ENCODE measurements at places on chromosomes 1 and 21.

DNA sequence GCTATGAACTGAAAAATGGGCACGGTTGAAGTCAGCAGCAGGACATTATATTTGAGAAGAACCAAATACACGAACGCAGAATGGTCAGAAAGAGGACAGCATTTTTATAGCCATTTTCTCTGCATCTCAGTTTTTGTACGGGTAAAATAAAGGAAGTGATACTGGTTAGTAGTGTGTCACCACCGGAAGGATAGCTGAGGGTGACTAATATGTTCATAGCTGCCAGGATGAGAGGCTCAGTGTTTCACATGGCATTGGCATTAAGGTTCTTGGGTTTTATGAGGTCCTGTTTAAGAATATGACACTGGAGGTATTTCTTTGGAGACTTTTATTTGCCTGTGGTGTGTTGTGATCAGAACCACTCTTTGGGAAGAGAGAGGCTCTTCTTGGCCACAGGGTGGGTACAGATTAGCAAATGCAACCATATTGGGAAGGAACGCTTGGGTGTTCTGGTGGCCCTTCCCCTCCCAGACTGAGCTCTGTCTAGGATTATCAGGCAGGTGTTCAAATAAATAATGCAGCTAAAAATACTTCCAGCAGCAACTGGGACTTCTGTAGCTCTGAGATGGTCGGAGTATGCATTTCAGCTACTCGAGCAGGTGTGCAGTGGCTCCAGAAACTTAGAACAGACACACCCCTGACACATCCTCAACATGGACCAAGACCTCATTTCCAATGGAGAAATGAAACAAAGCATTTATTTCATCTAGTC is 158.2 kb downstream of the PBX1 start:
- peak; percentile 16 for DNase-seq

- DNase-seq, result no peak
Observed at GRCh38 chr1:6249739-6250689, 6.0 kb downstream of the HES3 start.

GRCh38 chr1:39689635-39690034 is 1.6 kb downstream of the HPCAL4 start:
- no peak for DNase-seq

DNA sequence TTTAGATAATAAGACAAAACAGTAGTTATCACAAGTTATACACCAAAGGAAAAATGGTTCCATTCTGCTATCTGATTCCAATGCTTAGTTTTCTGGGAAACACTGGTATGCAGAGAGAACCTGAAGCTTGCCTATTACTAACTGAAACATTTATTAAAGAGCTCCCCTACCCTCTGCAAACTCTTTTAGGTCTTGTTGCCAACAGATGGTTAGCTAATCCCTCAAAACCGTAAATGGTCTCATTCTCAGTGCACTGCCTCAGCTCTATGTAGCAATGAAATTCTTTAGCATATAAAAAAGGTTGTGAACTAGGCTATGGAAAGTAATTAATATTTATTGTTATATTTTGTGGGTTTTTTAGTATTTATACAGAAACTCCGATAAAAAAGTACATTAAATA is 20.4 kb downstream of the C21orf91 start:
- DNase-seq, result no peak

DNA sequence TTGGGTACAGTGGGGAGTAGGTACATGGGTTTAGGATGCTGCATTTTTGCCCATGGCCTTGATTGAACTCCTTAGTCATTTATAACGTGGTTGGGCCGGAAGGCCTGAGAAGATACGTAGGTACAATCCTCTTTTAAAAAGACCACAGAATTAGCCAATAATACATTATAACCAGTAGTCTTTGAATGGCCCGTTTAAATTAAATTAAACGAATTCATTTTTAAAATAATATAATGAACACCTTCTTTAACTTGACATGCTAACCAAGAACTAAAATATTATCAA is 20.1 kb upstream of the ADAR start:
- no peak for DNase-seq

DNA sequence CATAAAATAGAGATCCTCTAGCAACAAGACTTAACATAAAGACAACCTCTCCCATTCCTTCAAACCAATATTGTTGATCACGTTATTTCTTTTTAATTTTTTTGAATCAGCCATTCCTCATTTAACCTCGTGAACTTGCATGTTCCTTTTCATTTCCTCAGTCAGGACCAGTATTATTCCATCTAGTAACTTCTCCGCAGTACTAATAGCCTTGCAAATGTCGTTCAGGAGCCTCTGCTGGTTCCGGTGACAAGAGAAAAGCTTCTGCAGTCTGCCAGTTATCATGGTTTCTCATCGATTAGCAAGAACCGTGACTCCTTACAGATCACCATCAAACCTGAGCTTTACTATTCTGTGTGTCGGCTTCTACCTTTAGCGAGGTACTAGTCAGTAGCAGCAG is 3.0 kb downstream of the APP start:
- DNase-seq, result no peak

All from Kasumi-1 (cell line).